NCI-H1092 treated with DMSO at 0.1 percent for 48 hours (cell line): ENCODE measurements at places on chromosomes 3 and 15.

DNA sequence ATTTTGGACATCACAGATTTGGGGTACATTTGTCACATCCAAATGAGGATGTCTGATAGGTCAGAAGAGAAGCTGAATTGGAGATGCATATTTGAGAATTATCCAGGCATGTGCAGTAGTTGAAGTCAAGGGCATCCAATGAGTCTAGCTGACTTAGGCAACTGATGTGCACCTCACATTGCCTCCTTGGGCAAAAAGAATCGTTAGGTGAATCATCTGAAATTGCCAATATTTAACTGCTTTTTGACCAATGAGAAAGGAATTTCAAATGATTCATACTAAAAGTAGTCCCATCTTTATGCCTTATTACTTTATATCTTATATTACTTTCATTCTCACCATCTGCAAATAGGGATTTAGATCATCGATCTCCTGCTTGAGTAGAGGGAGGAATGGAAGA is 117.7 kb downstream of the CD47 start:
- no peak for DNase-seq

- DNase-seq: no peak
These were observed 97.7 kb downstream of the CHST2 start for GRCh38 chr3:143217283-143217682.

DNA sequence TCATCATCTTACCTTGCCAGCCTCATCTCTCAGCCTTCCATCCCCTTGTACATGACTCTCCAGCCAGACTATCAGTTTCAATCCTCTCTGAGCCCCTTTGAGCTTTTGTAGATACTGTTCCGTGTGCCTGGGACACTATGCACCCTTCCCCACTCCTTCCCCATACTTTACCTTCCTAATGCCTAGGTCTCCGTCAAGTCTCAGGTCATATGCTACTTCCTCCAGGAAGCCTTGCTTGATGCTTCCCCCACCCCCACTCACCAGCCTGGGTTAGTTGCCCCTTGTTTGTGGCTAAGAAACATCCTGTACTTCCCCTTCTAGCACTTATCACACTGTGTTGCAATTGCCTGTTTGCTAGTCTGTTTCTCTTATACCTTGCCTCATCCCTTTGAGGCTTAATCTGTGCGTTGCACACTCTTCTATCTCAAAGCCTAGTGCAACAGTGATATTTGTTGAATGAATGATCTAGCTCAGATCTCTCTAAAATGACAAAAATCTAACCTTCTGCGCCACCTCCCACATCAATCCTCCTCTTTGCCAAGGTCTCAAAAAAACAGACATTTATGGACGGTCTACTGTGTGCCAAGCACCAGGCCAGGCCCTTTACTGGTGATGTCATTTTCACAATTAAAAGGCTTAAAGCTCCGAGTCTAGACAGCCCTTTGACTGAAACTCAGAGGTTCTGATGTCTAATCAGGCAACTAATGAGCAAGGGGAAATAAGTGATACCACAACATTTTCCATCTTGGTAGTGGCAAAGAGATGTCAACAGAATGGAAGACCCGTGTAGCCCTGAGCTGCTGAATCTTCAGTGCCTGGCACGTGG is 6.5 kb upstream of the USP3 start:
- DNase-seq: no peak

DNA sequence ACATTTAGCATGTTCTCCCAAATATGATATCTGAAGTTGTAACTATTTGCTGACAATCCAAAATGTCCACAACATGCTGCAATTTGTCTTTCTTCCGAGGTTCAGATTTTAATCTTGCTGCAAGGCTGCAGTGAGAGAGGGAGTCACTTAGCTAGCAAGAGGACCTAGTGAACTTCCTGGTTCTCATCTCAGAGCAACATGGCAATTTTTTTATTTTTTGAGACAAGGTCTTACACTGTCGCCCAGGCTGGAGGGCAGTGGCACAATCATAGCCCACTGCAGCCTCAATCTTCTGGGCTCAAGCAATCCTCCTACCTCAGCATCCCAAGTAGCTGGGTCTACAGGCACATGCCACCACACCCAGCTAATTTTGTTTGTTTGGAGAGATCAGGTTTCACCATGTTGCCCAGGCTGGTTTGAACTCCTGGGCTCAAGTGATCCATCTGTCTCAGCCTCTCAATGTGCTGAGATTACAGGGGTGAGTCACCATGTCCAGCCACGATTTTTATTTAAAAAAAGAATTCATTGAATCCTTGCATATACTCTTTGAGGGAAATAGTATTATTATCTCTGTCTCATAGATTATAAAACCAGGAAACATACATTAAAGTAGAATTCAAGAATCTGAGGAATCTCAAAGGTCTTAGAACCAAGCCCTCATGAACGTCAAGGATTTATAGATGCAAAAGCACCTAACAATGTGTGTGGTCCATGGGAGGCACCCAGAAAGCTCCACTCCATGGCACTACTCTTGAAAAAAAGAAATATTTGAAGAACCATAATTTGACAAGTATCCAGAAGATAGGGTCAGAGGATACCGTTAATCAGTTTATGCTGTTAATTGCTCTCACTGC is 9.1 kb downstream of the HDC start:
- no peak for DNase-seq

DNA sequence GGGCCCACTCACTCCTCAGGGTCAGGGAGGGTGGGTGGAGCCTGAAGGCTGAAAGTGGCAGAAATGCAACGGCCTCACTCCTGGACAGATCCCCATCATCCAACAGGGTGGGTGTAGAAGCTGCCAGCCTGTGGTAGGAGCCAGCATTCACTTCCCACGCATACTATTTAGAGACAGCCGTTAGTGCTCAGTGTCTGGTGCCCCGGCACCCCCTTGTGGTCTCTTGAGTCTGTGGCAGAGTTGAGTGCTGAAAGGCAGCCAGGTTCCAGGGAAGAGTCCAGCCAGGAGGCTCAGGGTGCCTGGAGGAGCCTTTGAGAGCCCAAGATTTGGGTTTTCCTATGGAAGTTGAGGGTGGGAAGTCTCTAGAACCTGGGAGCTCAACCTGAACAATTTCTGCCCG is 2.1 kb upstream of the GNAT1 start:
- peak; percentile 32 for DNase-seq

DNA sequence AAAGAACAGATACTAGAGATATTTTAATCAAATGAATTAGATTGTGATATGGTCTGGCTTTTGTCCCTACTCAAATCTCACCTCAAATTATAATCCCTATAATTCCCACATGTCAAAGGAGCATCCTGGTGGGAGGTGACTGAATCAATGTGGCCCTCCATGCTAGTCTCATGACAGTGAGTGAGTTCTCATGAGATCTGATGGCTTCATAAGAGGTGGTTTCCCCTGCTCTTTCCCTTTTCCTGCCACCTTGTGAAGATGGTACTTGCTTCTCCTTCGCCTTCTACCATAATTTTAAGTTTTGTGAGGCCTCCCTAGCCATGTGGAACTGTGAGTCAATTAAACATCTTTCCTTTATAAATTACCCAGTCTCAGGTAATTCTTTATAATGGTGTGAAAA is 82.8 kb downstream of the FAIM start:
- no peak for DNase-seq

GRCh38 chr3:124091716-124092115 is 99.8 kb upstream of the ROPN1 start:
- no peak for DNase-seq

GRCh38 chr15:51022206-51022605 is 72.5 kb downstream of the TNFAIP8L3 start:
- no peak for DNase-seq

- no peak for DNase-seq
These were observed 488.5 kb upstream of the MDFIC2 start for GRCh38 chr3:70800951-70801350.

- no peak for DNase-seq
These were observed 20.5 kb downstream of the SIDT1 start for GRCh38 chr3:113552851-113553250.

DNA sequence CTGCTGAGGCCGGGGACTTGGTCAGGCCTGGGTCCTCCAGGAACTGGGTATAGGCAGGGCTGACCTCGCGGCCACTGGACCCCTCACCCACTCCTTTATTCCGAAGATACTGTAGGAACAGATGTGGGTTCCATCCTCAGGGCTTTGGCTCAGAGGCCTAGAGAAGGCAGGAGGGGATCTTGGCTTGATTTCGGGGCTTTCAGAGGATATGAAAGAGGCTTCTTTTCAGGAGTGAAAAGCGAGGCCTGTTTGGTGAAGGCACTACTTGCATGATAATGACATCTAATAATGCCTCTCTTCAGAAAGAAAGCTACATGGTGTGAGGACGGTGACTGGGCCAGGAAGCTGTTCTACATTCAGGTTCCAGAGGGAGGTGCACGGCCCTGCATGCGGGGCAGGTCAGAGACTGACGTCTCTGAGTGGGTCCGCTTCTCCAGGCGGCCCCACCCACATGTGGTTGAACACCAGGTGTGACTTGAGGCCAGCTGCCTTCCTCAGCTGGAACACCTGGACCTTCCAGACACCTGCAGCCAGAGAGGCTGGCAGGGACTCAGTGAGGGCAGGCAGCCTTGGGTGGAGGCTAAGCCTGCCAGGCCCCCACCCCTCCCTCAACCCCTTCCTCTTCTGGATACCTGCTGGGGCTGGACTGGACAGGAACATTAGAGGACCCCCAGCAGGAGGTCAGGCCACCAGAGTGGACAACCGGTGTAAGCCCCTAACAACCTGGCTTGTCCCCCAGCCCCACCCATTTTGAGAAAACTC is 31.1 kb upstream of the HHATL start:
- no peak for DNase-seq

GRCh38 chr15:98950248-98950647 is 57.3 kb downstream of the PGPEP1L start:
- no peak for DNase-seq

- DNase-seq: no peak
These were observed 35.1 kb upstream of the EIF3J start for GRCh38 chr15:44501768-44502366.

GRCh38 chr15:81270188-81270587 is 53.8 kb downstream of the STARD5 start:
- no peak for DNase-seq

DNA sequence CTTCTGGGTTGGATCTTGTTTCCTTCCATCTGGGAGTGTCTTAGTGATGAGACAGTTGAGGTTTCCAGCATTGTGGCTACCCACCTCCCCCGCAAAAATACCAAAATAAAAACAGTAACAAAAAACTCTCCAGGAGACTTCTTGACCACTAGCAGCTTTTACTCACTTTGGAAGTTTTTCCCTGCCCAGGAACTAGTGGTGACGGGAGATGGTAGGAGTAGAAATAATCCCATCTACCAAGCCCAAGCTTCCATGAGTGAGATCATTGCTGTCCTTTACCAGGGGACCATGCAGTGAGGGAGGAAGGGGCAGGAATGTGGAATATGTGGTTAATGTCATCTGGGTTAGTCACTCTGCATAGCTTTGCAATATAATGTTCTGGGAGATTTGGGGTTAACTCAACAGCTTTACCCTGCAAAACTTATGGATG is 187.7 kb downstream of the ITPR1 start:
- no peak for DNase-seq

- DNase-seq: no peak
These were observed 65.5 kb downstream of the CCR4 start for GRCh38 chr3:33016846-33017405.
